ENCODE measurements at places on chromosomes 2 and 18.

GRCh38 chr2:43128559-43128955 is 97.8 kb downstream of the ZFP36L2 start:
- DNase-seq = no peak

- no peak for DNase-seq
Observed at GRCh38 chr2:30046396-30046795, 100.4 kb upstream of the YPEL5 start.

DNA sequence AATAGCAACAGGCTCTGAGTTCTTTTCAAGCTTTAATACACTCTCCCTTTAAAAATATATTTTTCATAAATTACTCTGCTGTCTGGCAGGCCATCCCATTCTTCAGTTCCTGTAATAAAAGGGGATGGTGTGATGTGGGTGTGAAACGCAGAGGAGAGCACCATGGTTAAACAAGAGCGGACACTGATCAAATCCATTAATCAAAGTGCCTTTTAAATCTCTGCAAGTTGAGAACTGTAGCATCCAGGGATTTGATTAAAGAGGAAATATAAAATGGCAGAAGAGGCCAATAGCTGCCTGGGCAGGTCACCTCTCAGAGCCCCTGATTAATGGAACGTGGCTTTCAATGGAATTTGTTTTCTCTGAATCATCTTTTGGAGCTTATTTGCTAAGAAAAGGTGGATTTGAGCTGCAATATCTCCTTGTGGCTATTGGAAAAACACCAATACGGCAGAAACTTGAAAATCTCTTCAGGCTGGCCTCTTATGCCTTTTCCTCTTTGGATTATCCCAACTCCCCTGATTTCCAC is 96.9 kb downstream of the ACTR3 start:
- no peak for DNase-seq

- DNase-seq = no peak
Observed at GRCh38 chr2:223363085-223363484, 239.1 kb downstream of the SCG2 start.

DNA sequence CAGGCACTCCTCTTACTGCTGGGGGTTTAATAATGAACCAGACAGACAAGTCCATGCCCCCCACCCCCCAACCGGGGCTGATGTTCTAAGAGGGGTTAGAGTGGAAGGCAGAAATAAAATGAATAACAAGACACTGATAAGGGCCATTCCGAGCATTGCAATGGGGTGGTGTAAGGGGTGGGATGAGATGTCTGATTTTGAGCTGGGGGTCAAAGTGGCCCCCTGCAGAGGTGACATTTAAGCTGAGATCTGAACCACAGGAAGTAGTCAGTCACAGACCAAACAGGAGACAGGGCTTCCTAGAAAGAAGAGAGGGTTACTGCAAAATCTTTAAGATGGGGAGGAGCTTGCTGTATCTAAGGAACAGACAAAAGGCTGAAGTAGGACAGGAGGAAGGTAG is 180.6 kb upstream of the SH3BP4 start:
- DNase-seq = no peak

DNA sequence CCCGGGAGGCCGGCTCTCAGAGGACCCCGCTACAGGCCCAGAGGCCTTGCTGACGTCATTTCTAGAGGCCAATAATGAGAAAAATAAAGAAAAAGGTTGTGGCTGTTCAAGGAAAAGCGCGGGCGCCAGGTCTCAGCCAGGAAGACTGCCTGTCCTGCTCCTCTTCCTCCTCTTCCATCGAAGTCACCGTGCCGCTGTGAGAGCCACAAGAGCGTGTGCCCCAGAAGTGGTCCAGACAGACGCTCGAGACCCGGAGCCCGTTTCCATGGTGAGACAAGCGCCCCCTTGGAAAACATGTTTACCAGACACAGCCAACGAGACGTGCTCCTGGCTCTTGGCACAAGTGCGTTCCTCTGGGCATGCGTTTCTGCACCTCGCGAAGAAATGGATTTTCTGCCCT is 210.5 kb downstream of the HDAC4 start:
- no peak for DNase-seq

- DNase-seq = no peak
Observed at GRCh38 chr2:99032786-99033185, 96.8 kb upstream of the CRACDL start.

- DNase-seq = no peak
Observed at GRCh38 chr2:16707014-16707623, 41.5 kb upstream of the CYRIA start.

DNA sequence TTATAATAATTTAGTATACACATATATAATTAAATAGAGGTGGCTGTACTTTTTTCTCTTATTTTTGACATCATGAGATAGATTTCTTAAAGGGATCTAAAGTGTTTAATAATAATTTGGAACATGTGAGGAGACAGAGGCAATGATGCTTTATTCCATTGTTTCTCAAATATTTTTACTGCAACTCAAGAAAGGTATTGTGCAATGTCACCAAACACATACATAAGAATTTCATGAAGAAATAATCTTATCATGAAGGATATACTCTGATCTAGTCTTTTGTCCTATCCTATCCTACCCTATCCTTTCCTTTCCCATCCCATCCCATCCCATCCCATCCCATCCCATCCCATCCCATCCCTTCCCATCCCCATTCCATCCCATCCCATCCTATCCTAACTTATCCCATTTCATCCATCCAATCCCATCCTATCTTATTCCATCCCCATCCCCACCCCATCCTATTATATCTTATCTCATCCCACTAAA is 232.1 kb upstream of the SMIM21 start:
- DNase-seq = no peak

DNA sequence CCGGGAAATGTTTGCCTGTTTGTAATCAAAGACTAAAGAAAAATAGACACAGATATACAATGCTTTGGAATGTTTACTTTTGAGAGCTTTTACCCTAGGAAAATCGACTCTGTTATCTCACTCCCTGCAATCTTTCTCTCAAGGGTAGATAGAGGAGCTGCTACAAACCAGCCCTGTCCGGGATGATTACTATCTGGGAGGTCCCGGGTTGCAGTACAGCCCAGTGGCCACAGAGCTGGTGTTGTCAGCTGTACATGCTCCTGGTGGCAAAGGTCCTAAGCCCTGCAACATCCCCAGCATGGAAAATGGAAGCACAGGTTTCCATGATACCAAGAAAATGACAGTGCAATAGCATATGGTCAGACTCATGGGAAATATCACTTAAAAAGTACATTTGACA is 570.5 kb upstream of the SOX11 start:
- DNase-seq = no peak

- DNase-seq = no peak
Observed at GRCh38 chr2:34316788-34317187, 717.7 kb upstream of the FAM98A start.

- no peak for DNase-seq
Observed at GRCh38 chr2:172560721-172561120, 4.8 kb downstream of the PDK1 start.

GRCh38 chr18:6746386-6746960 is 17.0 kb downstream of the ARHGAP28 start:
- no peak for DNase-seq

Data from NCI-H1694 treated with DMSO at 0.1 percent for 48 hours (cell line).